ENCODE measurements at places on chromosomes 6 and 20.

DNA sequence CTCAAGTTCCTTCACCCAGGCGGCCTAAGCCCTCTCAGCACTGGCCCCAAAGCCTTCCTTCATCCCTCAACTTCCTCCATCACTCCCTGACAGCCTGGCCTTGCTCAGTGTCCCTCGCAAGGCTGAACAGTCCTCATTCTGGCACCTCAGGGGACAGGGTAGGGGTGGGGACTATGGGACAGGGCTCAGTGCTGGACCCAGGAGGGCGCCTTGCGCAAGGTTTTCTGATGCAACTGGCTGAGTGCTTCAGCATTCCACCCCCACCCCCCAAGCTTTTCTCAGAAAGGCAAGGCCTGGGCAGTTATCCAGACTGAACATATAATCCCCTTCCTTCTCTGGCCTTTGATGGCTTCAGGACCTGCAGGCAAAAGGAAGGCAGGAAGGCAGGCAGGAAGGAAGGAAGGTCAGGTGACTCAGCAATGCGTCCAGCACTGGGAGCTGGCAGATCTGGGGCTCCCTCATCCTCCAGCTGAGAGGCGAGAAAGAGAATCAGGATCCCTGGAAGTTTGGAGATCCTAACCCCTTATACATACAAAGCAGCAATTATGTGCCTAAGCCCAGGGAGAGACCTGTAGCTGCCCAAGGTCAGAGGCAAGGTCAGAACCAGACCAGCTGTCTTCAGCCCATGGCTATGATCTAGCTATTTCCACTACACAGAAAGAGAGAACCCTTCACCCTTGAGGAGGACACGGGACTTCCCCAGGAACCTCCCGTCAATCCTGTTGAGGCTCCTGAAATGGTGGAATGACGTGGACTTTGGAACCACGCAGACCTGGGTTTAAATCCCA is 8.6 kb upstream of the TRIB3 start:
- DNase-seq = no peak

GRCh38 chr20:58721951-58722778 is 29.6 kb downstream of the NPEPL1 start:
- DNase-seq = no peak

DNA sequence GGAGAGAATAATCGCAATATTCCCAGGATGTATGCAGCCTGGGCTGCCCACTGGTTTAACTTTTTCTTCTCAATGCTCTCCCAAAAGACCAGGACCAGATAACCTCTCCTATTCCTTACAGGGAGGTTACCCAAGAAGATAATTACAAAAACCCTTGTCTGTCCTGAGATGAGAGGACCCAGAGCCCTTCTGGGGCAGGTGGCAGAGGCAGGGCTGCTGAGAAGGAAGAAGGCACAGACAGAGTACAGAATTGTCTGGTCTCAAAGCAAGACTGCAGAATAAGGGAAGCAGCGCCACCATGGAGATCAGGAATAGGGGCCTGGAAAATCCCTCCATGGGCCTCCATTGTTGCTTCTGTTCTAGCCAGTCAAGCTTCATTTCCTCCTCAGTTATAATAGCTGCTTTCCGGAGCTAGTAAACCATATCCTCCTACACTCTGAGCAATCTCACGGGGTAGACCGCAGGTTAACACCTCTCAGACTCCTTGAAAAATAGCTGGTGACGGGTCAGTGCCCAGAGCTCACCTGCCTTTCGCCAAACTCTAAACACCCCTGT is 463 bp upstream of the HLA-DMB start:
- DNase-seq = no peak

DNA sequence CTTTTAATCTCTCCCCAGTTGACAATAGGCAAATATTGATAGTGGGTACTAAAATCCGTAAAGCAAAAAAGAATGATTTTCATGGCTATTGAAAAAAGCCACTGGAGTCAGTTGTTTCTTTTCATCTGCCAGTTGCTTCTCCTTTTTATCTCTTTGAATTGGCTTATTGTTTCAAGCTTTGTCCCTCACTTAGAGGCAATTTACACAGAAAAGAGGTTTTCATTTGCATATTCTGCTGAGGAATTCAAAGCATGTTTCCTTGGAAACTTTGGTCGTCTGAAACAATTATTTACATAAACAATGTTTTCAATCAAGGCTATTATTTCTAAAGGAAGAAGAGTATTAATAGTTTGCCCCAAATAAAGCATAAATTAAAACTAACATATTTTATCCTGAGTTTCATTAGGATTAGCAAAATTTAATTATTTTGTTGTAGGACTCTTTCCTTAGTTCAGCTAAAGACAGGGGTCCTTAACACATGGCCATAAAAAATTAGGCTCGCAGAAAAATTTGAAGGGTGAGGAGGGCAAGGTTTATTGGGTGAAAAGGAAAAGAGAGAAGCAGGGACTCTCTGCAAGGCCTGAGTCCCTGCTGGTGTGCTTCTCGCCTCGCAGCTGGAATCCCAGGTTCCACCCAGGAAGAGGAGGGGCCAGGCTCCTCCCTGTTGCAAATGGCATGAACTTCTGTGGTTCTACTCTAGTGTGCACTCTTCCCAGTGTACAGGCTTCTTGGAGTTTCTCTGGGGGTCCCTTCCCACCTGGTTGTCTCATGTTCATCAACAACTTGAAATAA is 138.8 kb upstream of the LAMA2 start:
- DNase-seq = no peak

DNA sequence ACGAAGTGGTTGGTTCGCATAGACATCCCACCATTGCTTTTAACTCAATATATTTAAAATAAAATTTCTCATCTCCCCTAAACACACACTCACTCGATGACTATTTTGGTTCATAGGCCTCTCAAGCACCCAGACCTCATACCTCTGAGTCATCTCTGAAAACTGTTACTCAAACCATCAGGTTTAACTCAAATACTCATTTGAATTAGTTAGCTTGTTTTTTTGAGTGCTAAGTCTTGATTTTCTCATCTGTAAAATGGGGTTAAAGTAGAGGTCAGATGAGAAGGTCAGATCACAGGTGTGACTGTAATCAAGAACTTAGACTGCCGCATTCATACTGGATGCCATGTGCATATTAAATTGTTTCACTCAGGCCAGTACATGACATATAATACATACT is 243.9 kb upstream of the TENT5A start:
- no peak for DNase-seq

DNA sequence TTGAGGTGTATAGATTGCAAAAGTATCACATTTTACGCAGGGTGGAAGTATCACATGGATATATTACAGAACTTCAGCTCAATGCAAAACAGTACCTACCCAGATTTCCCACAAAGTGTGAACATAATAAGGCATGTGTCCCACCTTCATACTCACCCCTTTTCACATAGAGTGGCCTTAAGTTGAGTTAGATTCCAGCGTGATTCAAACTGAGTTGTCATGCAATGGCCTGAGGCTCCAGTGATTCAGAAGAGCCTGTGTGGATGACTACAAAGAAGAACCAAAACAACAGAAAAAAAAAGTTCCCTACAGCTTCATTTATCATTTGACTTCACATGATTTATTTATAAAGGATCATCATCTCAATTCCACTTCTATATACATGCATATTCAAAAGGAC is 309.7 kb downstream of the SLC35F1 start:
- no peak for DNase-seq

- no peak for DNase-seq
Observed at GRCh38 chr6:85483846-85484245, 34.0 kb downstream of the NT5E start.

DNA sequence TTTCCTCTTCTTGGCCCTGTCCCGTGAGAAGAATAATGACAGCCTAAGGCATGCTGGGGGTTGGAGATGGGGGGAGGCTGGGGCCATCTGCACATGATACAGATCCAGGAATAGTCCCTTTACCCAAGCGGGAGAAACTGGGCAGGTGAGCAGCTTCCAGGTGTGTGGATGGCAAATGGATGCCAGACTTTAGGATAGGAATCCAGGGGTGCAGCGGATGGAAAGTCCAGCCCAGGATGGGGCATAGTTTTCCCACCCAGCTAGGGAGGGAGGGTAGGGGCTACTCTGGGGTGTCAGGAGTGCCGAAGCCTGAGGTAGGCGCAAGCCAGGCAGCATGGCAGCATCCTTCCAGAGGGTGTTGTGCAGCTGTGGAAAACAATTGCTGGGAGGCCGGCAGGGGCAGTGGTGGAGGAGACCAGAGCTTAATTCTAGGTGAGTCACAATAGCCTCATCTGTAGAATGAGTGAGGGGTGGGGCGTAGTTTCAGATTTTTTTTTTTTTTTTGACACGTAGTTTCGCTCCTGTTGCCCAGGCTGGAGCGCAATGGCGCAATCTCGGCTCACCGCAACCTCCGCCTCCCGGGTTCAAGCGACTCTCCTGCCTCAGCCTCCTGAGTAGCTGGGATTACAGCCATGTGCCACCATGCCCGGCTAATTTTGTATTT is 15.4 kb upstream of the FAM110A start:
- DNase-seq = no peak

GRCh38 chr6:24643920-24644319 is 2.1 kb downstream of the KIAA0319 start:
- DNase-seq = no peak

- DNase-seq = no peak
Observed at GRCh38 chr6:131292145-131292938, 157.1 kb downstream of the AKAP7 start.

- no peak for DNase-seq
Observed at GRCh38 chr20:2751878-2752566, 48.4 kb downstream of the CPXM1 start.

- DNase-seq = no peak
Observed at GRCh38 chr6:87391334-87391733, 16.4 kb upstream of the CFAP206 start.

DNA sequence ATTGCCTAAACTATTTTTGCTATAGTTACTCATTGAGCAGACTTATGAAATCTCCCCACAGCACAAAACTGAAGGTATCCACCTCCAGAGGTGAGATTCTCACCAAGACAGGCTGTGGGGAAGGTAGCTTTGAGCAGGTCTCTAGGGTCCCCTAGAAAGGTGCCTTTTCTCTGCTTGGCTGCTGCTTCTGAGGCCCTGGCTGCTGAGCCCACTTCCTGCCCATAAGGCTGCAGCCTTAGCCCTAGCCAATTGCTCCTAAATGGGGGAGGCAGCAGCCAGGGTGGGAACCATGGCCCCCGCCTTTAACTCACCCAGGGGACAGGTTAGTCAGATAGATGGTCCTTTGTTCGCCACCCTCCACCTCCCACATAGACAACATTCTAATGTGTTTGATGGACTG is 3.6 kb downstream of the NT5E start:
- DNase-seq = no peak

- no peak for DNase-seq
Observed at GRCh38 chr6:43616725-43617472, 12.2 kb downstream of the GTPBP2 start.

- no peak for DNase-seq
Observed at GRCh38 chr6:66849843-66850242, 1142.8 kb upstream of the EYS start.

GRCh38 chr20:6680854-6681253 is 86.6 kb upstream of the BMP2 start:
- DNase-seq = no peak

- no peak for DNase-seq
Observed at GRCh38 chr20:62980380-62980960, 26.3 kb downstream of the BHLHE23 start.

DNA sequence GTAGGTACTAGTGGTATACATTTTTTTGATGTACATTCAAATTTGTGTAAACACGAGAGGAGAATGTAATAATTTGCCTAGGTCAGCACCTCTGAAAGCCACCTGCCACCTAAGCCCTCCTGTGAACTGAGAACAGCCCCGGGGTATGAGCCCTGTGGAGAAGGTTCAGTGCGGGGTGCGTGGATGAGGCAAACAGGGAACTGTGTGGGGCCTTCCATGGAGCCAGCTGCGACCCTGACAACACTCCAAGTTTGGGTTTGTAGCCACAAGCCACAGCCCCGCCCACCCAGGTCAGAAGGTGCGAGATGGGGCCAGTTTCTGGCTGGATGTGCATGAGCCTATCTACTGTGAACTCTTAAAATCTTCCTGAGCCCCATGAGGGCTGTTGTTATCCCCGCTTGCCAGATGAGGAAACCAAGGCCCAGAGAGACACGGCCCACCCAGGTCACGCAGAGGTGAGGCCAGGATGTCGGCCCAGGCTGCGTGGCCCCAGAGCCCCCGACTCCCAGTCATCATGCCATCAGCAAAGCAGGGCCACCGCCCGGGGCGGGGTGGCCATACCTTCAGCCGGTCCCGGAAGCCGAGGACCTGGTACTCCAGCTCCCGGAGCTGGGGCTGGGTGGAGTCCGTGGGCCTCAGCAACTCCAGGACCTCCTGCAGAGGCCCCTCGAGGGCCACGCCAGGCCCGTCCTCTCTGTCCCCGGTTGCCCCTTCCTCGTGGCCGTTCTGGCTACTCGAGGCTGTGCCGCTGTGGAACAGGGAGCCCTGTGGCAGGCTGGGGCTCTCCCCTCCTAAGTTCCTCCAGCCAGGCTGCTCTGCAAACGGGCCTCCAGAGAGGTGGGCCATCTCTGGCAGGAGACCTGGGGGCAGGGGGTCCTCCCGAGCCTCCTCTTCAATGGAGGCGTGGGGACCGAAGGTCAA is 89.6 kb downstream of the RIPOR3 start:
- DNase-seq = no peak

GRCh38 chr20:54346276-54346675 is 129.1 kb upstream of the DOK5 start:
- no peak for DNase-seq

Measured in stimulated activated CD8-positive, alpha-beta memory T cell treated with anti-CD3 and anti-CD28 coated beads, Interleukin-4, amount 100 ng/mL, for 4 hours (primary cell).